ENCODE measurements at places on chromosomes 12 and 14.

GRCh38 chr12:113420996-113421595 lies 1.1 kb upstream of the SDSL start:
- no peak for DNase-seq

DNA sequence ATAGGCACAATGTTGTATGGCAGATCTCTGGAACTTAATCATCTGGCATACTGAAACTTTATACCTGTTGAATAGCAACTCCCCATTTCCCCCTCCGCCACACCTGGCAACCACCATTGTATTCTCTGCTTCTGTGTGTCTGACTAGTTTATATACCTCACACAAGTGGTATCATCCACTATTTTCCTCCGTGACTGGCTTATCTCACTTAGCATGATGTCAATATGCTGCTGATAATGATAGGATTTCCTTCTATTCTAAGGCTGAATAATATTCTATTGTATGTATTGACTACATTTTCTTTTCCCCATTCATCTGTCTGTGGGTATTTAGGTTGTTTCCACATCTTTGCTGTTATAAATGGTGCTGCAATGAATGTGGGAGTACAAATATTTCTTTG lies 21.5 kb downstream of the BRMS1L start:
- DNase-seq = no peak

DNA sequence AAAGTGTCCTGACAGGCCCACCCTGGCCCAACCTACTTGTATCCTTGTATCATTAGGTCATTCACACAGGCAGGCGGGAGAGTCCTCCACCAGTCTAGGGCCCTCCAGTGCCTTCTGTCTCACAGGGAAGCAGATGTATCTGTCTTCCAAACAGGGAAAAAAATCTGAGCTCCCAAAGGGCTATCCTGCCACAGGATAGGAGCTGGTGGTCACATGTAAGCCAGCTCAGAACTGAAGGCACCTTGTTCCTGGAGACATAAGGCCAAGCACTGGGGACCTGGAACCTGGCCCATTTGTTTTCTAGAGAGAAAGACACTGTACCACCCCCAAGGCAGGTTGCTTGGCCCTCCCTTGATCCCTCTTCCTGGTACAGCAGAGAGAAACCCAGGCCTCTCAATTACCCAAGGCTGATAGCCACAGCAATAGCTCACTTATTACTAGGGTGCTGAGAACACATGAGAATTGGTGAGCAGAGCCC lies 19.4 kb upstream of the PLEKHH1 start:
- DNase-seq = no peak

DNA sequence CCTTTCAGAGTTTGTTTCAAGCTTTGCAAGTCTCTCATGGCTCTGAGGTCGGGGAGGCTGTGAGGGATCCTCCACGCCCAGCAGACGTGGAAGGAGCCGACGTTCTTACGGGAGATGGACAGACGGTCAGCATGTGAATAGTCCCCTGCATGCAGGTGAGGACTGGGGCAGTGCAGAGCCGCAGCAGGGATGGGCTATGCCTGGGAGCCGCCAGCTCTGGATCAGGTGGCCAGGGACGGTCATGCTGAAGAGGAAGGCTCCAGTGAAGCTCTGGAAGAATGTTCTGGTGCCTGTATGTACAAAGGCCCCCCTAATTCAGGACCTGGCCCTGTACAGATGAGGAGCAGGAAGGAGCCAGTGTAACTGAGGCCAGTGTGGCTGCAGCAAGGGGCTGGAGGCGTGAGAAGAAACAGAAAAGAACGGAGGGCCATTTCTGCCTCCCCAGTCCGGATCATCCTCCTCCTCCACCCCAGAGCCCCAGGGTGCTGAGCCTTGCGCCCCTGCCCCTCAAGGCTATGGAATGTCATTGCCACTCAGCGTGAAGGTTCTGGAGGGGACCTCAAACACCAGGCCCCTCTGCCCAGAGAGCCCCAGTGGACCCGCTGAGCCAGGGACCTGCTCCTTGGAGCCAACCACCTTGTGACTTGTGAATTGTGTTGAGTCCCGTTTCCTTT lies 96.8 kb upstream of the DIO3 start:
- peak; percentile 33 for DNase-seq

- DNase-seq = no peak
These were observed 28.4 kb downstream of the NOC4L start for GRCh38 chr12:132172619-132173018.

DNA sequence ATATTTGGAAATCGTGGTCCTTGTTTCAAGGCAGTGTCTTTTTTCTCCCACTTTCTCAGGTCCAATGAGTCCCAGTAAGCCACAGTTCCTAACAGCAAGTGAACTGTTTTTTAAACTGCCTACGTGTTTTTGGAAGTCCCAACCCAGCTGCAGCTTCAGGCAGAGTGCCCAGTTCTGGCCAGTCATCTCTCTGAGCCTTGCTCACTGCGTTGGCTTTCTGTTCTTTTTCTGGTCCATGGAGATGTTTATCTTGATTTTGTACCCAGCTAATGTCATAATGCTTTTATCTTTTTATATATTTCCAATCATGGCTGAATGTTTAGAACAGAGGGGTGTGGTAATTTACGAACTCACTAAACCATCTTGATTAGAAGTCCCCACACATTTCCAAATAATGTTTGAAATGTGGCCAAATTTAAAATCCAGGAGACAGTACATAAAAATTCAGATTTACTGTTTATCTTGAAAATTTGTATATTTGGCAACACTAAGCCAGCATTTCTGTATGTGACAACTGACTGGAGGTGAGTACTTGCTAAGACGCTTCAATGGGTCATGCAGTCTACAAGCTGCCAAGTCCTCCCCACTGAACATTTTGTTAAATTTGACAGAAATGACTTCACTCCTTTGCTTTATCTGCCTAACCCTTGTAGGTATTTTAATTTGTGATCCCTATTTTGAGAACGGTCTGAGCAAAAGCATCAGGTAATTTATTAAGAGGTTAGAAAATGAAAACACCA lies 46.1 kb upstream of the OTOGL start:
- DNase-seq = no peak

DNA sequence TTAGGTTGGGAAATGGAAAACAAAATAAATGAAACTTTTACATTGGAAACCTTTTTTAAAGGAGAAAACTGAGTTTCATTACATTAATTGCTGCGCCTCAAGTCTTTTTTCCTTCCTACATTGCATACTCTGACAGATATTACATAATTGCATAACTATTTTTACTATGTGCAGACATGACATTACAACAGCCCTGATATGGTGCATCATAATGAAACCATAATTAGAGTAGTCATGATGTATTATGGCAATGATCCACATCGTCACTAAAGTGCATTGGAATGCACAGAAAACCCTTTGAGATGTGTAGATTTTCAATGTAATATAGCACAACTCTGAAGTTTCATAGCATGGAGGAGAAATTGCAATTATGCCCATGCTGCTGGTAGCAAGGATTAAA lies 217.8 kb upstream of the NPAS3 start:
- no peak for DNase-seq

- DNase-seq = no peak
These were observed 31.4 kb upstream of the AMN start for GRCh38 chr14:102891111-102891510.

DNA sequence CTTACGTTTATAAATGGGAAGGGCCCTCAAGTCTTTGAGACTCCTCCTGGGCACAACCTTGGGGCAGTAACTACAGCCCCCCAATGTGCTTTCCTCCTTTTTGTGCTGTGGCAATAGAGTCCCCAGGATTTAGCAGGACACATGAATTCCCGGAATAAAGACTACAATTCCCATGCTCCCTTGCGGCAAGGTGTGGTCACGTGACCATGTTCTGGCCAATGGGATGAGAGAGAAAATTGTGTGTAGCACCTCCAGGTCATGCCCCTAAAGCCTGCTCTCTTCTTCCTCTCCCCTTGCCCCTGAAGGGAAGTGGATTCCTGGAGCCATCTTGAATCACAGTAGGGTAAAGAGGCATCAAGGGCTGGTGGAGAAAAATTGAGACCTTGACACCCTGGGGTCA lies 295.1 kb upstream of the SFSWAP start:
- DNase-seq = peak; percentile 66

DNA sequence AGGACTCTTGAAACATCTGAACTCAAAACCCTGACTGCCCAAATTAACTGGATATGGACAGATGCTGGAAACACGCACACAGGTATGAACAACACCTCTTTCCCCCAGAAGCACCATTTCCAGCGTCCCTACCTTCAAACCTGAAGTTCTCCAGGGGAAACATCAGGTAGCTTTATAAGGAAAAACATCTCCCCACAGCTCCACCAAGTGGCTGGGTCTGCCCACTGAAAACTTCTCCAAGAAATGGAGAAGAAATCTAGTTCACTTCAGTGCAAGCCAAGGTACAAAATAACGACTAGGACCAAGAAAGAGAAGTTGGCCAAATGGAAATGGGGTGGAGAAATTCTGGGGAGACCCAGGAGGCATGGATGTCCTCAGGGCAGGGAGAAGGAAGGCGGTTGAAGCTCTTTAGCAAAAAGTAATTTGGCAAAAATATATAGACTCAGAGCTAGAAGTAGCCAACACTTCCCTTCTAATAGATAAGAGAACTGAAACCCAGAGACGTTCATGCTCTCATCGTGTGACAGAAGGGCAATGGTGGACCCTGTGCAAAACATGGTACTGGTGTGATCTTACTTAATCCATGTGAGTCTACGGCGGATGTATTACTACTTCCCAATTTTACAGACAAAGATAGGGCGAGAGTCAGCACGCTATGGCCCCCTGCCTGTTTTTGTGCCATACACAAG lies 10.5 kb upstream of the NUAK1 start:
- DNase-seq = no peak

- no peak for DNase-seq
These were observed 95.2 kb downstream of the KCNA5 start for GRCh38 chr12:5138845-5139244.

GRCh38 chr14:95828649-95829265 lies 47.9 kb upstream of the TUNAR start:
- no peak for DNase-seq

GRCh38 chr12:66055837-66056319 lies 74.7 kb downstream of the LLPH start:
- no peak for DNase-seq

GRCh38 chr12:92268946-92269345 lies 123.3 kb upstream of the BTG1 start:
- no peak for DNase-seq

DNA sequence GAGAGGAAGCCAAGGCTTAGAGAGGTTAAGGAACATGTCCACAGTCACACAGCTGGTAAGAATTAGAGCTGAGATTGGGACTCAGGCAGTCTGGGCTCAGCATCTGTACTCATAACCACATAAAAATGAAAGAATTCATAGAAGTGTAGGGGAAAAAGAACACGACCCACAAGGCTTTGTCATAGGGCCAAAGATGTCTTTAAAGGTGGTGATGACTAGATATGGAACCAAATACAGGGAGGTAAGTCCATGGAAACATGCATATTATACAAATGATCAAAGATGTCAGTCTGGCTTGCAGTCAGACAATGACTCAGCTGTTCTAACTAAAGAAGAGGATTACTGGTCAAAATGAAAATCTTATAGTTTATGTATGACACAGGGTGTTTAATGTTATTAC lies 7.2 kb upstream of the SSPN start:
- DNase-seq = no peak

GRCh38 chr12:30756074-30756473 lies 1.3 kb upstream of the CAPRIN2 start:
- DNase-seq = no peak

DNA sequence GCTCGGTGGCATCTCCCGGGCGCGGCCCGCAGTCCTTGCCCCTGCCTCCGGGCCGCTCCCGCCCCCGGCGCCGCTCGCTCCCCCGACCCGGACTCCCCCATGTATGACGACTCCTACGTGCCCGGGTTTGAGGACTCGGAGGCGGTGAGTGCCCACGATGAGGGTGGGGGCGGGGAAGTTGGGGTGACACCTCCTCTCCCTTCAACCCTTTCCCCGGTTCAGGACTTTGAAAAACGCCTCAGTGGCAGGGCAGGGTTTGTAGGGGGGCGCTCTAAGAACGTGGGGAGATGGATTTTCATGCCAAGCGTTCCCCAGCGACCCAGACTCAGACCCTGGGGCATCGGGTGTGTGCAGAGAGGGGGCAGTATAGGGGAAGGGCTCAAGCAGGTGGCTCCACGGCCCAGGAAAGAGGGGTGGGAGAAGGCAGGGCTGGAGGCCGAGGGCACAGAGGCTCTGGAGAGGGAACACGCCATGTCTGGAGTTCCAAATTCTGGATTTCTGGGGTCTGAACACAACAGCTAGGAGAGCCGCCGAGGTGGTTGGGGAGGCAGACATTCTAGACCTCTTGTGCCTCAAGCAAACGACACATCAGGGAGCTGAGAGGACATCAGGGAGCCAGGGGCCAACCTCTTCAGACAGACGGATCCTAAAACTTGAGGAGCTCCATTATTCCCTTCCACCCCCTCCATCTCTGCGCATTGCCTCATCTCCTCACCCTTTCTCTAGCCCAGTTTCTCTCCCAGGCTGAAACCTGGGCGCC lies 715 bp downstream of the CACNB3 start:
- peak; percentile 73 for DNase-seq

DNA sequence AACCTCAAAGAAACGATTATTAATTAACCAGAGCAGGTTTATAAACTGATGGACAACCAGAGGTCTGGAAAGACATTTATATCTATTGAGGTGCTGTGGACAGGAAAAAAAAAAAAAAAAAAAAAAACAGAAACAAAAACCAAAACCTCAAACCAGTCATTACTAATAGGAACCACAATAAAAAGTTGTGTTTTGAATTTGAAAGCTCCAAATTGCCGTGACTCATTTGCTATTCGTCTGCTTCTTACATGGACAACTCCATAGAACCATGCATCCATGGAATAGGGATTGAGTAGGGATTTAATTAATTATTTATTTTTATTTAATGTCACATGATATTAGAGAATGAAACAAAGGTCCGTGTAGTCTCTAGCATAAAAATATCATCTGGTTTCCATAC lies 134.1 kb upstream of the SSTR1 start:
- no peak for DNase-seq

- DNase-seq = no peak
These were observed 41.7 kb downstream of the TSPAN19 start for GRCh38 chr12:84994426-84994825.

DNA sequence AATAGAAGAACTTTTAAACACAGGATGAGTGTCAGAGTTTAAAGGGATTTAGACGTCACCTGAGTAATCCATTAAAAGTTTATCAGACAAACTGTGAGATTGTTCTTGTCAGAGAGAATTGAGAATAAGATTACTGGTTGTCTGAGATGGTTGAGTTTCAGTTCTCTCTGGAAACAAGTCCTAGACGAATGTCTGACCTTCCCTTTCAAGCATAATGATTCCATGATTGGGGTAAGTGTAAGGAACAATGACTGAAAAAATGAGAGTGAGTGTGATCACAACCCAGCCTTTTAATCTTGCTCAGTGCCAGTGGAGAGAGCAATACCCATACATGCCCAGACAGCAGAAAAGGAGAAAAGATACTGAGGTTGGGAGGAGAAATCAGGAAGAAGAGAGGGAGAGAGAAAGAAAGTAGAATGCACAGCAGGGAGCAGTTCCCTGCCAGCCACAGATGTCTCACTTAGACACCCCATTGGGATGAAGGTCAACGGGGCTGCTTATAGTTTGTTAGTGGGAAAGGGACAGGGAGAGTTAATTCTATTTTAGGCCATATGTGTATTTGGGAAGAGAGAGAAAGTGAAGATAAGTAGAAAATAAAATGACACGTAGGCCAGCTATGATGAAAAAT lies 4.3 kb downstream of the GRIP1 start:
- no peak for DNase-seq
